ENCODE measurements at places on chromosomes 5 and 9. TPM values are rescaled to one million over a fixed set of nuclear protein-coding genes. Genes with fewer than 3 reads are reported as not detected.

GRCh38 chr5:72096602-72097188, 10.6 kb upstream of the MAP1B start:
- DNase-seq, result no peak

DNA sequence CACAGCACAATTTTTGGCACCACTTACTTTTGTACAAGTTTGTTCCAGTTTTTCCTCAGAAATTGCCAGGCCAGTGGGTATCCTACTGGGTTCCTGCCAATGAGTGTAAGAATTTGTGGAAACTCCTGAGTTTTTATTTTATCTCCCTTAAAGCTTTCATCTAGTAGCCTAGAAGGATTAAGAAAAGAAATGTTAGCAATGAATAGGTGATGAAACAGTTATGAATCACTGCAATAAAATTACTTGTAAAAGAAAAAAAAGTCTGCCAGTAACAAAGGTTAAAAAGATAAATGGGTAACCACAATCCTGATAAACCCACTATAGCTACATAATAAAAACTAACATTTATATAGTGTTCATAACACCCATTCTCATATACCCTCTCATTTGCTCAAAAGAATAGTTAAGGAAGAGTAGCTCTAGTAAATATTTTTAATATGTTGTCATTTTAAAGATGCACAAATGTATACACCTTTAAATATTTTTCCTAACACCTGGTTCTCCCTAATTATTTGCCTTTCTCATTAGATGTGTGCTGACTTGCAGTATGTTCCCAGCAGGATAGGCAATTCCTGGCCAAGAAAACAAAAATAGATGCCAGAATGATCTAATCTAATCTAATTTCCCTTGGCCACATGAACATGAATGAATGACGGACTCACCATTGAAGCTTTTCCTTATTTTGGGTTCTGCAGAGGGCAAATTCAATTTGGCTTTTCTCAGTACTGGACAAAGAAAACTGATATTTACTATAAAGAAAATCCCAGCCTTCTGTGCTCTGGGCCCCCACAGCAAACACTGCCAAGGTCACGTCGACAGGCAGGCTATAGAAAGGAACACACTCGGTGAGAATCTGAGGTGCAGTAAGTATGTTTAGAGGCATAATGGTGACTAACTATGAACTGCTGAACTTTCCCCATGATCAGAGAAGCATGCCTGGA, 26.4 kb downstream of the ERAP1 start:
- no peak for DNase-seq

DNA sequence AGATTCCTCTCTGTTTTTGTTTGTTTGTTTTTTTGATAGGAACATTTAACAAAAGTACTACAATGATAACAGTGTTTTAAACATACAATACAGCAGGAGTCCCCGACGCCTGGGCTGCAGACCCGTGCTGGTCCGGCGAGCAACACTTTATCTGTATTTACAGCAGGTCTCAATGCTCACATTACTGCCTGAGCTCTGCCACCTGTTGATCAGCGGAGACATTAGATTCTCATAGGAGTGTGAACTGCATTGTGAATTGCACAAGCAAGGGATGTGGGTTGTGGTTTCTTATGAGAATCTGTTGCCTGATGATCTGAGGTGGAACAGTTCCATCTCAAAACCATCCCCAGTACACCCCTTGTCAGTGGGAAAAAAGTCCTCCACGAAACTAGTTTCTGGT, 1068.5 kb upstream of the CDH10 start:
- DNase-seq, result no peak

GRCh38 chr5:4716781-4717180, 423.3 kb upstream of the ADAMTS16 start:
- no peak for DNase-seq

- DNase-seq, result no peak
Observed at GRCh38 chr9:21322911-21323461, 12.2 kb downstream of the KLHL9 start.

GRCh38 chr5:14675865-14676300, 11.4 kb downstream of the OTULIN start:
- no peak for DNase-seq

DNA sequence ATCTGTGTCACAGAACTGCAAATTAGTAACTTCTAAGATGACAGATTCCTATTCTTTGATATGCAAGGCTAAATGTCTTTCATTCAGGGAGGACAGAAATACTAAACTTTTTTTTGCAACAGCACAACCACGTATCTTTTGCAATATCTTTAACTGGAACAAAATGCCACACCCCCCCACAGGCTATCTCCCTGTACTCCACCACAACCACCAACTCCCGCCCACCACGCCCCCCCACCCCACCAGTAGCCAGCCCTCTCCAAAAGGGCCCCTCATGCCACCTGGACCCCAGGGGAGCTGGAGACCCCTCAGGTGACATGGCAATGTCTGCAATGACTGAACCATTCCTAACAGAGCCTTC, 131.8 kb downstream of the ROR2 start:
- no peak for DNase-seq

GRCh38 chr5:55821731-55822512, 29.2 kb upstream of the IL31RA start:
- no peak for DNase-seq

DNA sequence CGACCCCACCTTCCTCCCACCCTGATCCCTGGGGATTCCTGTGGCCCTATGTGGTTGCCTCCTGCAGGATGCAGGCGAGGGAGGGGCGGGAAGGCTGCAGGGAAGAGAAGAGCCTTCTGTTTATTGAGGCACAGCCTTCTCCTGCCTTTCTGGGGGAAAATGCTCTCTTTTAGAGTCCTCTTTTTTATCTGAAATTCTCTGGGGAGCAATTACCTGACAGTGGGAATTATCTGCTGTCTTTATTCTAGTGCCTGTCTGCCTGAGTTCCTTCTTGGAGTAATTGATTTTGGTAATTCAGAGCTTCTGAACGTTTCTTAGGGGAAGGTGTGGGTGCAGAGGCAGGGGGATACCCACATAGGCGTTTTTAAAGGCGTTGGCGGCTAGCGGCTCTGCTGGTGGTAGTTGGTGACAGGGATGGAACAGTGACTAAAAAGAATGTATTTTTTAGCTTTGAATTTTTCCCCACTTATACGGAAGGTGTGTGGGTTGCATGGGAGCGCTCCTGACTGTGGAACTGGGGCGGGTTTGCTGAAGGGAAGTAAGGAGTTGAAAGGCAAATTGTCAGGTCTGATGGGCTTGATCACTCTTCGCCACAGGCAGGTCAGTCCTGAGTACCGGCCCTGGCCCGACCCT, 35.2 kb upstream of the DAB2IP start:
- no peak for DNase-seq

- no peak for DNase-seq
Observed at GRCh38 chr5:65126542-65127069, 355.1 kb downstream of the ADAMTS6 start.

DNA sequence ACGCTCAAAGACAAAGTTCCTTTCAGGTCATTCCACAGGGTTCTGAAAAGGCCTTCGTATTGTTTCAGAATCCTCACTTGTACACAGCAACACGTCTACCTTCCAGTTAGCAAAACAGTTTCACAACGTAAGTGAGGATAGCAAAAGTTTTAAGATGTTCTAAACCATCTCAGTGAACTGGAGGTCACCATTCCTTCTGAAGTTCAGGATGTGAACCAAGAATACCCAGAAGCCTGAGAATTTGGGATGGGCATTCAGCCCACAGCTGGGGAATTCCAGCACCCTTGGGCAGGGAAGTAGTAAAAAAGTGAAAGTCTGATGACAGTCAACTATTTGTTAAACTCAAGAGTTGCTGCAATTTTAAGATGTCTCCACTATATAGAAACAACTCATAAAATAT, 224.5 kb downstream of the BNC2 start:
- no peak for DNase-seq

DNA sequence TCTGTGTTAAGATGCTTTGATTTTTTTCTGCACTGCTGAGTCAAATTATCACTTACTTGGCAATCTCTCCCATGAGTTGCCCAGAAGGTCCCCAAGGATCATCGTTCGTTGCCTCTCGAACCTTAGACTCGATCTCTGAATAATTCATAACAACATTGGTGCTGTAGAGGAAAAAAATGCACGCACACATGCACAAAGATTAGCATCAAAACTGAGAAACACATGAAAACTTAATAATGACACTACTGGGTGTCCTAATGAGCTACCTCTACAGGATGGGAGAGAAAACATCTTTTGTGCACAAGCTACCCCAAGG, 41.6 kb downstream of the CLINT1 start:
- DNase-seq, result no peak

DNA sequence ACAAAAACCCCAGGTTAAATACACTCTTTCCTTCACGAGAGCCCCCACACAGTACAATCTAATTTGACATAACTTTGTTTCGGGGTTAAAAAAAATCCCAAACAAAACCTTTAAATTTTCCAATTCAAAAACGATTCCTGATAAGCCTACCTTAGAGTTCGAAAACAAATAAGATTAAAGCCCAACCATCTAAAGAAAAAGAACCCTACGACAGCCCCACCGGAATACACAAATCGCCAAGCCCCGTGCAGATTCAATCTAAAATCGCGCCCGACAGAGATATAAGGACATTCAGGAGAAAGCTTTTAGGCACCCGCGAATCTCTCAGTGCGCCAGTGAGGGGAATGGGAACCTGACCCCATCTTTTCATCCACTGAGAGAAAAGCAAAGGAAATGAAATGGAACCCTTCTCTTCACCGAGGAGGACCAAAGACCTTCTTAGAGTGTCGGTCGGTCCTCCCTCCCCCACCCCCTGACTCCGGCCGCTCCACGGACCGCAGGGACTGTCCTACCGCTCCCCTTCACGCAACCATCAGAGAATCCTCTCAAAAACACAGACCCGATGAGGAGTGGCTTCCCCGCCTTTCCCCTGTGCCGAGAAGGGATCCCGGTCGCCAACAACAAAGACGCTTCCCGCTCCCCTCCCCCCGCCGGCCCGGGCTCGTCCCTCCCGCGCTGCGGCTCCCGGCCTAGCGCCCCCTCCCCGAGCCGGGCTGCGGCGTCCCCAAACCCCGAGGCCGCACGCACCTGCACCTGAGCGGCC, 925 bp downstream of the ABHD17B start:
- DNase-seq, result peak; percentile 55

DNA sequence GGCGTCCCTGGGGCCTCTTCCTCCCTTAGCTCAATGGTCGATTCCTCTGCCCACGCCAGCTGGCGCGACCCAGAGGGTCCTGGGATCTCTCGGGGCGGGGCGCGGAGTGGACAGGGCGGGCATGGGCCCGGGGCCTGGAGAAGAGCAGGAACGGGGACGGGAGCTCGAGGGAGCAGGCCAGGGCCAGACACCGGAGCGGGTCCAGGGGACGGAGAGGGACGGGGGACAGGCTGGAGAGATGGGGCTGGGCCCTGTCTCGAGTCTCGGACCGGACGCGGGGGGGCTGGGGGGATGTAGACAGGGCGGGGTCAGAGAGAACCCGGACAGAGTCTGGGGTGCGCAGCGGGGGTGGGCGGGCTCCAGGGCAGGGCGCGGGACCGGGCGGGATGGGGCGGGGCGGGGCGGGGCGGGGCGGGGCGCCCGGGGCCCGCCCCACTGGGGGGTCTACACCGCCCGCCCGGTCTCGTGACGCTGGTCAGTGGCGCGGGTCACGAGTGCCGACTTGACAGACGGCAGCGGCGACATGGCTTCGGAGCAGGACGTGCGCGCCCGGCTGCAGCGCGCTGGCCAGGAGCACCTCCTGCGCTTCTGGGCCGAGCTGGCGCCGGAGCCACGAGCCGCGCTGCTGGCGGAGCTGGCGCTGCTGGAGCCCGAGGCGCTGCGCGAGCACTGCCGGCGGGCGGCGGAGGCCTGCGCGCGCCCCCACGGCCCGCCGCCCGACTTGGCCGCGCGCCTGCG, at the start of gene UAP1L1:
TSS of gene UAP1L1 (plus strand) at position 508 of the 738 bp plus-strand sequence. CDS start at position 524, 16 bp downstream.
- peak; percentile 31 for DNase-seq

GRCh38 chr9:128558431-128559310, 6.3 kb downstream of the SPTAN1 start:
- DNase-seq, result peak; percentile 78

DNA sequence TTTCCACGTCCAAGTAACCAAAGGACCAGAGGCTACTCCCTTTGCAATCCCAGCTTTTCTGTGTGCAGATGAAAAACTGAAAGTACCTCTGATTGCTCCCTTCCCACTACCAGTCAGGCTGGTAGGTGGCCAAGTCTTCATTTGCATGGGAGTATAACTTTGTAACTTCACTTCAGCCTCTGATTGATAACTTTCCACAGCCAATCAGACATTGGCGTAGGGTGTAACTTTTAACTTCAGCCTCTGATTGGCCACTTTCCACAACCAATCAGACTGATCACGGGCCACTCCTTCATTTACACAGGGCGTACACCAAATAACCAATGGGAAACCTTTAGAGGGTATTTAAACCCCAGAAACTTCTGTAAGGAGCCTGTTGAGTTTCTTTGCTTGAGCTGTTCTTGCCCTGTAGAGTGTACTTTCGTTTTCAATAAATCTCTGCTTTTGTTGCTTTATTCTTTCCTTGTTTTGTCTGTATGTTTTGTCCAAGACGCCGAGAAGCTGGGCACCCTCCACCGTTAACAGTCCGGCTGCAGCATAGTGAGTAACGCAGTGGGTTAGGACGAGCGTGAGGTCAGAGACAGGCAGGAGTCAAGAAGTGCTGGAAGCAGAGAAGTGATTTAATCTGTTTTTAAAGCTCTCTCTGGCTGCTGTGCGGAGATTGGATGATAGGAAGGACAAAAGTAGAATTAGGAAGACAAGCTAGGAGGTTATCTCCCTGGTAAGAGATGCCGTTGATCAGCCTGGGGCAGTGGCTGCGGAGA, 3.5 kb upstream of the EXOSC2 start:
- DNase-seq, result peak; percentile 95

DNA sequence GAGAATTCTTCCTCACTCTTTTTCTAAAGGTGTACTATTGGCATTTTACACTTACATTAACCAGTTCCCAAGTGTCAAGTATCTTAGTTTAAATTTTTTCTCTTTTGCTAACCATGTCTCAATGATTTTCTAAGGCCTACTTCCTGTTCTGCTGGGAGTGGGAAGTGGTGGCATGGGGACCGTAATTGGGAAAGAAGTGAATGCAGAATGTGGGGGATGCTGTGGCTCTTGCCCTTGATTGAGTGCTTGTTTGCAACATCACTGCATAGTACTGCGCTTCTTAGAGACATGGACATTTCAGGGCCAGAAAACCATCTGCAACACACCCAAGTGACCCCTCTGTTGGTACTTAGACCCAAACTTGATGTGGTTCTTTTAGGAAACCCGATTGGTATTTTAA, 32.8 kb downstream of the MRRF start:
- no peak for DNase-seq

Gene TMC1
- total RNA-seq, result 9.0 TPM

Gene SOX30
- not detected for total RNA-seq

Gene CDH12
- not detected for total RNA-seq

Gene GZMA
- total RNA-seq, result not detected

Gene DDX4
- not detected for total RNA-seq

Gene UGT3A2
- not detected for total RNA-seq

Gene PDZD2
- not detected for total RNA-seq

Gene ANKRD55
- total RNA-seq, result not detected

Data from PC-9 (cell line).